CD4-positive, alpha-beta T cell treated with Interleukin-6 at 100 ng/mL for 8 hours (primary cell): ENCODE measurements at places on chromosomes 3 and 15.

DNA sequence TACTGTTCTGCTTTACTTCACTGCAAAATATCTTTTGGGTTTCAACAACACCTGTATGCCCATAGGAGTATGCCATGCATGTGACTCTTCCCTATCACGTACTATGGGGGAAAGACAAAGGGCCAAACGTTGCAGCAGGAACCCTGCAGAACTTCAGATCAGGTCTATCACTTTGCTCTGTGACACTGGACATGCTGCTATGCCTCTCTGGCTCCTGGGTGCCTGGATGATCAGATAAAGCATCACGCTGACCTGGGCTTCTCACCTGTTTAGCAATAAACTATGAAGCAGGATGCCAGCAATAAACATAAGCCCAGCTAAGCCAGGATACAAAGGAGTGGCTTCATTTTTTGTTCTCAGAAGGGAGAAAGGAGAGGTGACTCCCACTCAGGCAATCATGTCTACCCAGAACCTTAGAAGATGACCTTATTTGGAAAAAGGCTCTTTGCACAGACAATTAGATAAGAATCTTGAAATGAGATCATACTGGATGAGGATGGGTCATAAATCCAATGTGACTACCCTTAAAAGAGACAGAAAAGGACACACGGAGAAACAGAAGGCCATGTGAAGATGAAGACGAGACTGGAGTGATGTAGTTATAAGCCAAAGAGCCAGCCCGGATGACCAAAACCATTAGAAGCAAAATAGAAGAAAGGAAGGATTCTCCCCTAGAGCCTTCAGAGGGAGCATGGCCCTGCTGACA is 19.3 kb downstream of the POMGNT2 start:
- DNase-seq: no peak

- no peak for DNase-seq
Observed at GRCh38 chr3:29503958-29504357, 223.1 kb downstream of the RBMS3 start.

DNA sequence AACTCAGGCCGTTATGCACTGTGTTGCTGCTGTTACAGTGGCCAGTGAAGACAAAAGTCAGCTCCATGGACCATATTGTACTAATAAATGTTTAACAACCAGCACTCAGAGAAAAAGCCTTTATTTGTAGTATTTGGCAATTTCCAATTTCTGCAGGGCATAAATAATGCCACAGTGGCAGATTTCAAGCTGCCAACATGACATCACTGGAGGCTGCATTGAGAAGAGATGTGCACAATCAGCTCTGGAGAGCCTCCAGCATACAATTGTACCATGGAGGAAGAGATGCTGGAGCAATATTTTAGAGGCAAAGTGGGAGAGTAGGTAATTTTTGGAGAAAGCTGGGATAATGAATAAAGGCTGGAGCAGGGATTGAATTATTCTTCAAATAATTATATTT is 9.7 kb upstream of the ALCAM start:
- no peak for DNase-seq

GRCh38 chr3:151459358-151459757 is 1.5 kb downstream of the IGSF10 start:
- no peak for DNase-seq
